ENCODE measurements at places on chromosomes 7 and 10. TPM values are rescaled to one million over a fixed set of nuclear protein-coding genes. Genes with fewer than 3 reads are reported as not detected.
A peak's percentile ranks its signal among the peaks of the same experiment; 100 is the strongest.

SPDYE6 gene
- total RNA-seq, result 0.56 TPM

FAM25G gene
- not detected for total RNA-seq

SUN3 gene
- not detected for total RNA-seq

GNAT3 gene
- total RNA-seq, result not detected

HECTD2 gene
- total RNA-seq, result 28.1 TPM

AMZ1 gene
- 1.4 TPM for total RNA-seq

MKI67 gene
- total RNA-seq, result 38.4 TPM

GOLGA7B gene
- total RNA-seq, result 0.19 TPM

DNA sequence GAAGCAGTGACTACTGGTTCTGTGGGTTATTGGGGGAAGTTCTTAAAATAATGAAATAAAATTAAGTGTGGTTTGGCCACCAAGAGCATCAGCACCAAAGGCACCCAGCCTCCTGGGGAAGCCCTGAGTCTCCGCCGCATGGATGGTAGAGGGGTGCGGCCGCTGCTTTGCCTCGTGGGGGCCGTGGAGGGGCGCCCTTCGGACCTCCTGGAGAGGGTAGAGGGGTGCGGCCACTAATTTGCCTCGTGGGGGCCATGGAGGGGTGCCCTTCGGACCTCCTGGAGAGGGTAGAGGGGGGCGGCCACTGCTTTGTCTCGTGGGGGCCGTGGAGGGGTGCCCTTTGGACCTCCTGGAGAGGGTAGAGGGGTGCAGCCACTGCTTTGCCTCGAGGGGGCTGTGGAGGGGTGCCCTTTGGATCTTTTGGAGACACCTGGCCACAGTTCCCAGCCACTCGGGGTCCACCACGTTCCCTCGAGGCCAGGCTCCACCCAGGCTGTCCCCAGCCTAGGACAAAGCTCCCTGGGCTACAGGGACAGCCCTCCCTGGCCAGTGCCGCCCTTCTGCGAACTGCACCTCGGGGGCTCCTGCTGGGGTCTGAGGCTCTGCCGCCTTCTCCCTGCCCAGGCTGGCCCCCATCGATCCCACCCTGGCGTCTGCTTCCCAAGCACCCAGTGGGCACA is 535.1 kb downstream of the PTPRN2 start:
- ATAC-seq, result no peak

DNA sequence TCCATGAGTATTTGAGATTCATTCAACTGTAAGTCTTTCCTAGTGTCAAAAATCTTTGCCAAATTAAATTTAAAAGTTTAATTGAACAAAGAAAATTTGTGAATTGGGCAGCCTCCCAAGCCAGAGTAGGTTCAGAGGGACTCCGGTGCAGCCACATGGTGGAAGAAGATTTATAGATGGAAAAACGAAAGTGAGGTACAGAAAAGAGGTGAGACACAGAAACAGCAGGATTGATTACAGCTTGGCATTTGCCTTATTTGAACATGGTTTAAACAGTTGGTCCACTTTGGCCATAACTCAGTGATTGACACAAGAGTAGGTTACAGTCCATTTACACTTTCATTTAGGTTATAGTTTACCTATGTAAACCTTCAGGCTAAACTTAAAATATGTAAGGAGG is 465.8 kb downstream of the ARL4A start:
- ATAC-seq, result no peak

DNA sequence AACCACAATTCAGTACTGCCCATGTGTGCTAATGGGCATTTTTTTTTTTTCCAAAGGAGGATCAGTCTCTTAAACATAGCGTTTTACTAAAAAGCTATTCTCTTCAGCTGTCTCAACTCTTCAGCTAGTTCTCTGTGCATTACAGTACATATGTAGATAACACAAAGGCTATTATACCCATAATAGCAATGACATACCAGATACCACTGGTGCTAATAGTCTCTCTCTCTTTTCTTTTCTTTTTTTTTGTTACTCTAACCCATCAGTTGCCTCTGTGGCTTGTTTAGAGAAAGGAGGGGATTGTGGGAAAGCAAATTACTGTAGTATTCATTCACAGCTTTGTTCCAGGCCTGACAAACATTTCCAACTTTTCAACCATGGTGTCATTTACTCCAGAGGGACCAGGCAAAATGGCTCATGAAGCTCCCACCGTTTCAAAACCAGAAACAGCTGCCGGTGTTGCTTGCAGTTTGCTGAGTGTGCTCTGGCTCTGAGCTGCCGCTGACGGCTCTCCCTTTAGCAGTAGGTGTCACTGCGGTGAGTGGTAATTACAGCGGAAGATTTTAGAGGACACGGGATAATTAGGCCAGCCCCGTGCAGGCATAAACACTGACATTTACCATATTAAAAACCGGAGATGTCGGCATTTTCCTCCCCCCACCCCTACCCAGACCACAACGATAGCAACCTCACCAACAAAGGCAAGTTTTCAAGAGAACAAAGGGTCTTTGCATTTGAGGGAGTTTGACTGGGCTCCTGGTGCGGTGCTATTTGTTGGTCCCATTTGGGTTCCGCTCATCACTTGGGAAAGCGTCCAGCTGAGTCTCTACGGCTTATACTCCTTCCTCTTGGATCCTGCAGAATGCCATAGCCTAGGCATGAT is 1005.5 kb downstream of the KCNMA1 start:
- ATAC-seq, result no peak

DNA sequence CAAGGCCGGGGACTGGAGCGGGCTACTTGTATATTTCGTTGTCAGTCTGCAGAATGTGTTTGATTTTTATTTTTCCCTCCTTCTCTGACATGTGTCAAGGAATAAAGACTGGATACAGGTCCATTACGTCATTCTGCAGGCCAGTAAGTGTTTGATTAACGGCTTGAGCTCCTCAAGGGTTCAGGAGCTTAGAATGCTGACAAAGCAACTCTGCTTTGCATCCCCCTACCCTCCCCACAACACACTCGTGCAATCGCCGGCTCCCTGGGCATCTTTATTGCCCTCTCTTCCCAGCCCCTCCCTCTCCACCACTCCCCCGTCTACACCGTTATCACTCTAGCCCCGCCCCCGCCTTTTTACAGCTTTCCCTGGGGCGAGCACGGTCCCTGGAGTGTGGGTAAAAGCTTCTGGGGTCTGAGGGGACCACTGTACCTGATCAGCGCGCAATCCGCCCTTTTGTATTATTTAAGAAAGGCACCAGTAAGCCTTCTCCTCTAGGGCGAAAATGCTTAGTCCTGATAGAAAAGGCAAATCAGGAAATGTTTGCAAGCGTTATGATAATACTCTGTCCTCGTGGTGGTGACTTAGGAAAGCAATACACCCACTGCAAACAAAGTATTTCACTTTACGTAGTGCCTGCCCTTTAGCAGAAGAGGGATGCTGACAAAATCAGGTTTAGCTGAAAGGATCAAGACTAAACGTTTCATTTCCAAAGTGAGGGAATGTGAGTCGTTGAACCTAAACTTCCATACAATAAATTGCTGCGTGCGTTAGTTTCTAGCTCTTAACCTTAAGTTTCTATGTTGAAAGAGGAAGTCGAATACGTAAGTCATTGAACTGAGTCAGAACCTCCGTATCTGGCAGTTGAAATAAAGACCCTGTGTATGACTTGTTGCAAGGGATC is 1.4 kb upstream of the CREB5 start:
- ATAC-seq, result peak; percentile 45

DNA sequence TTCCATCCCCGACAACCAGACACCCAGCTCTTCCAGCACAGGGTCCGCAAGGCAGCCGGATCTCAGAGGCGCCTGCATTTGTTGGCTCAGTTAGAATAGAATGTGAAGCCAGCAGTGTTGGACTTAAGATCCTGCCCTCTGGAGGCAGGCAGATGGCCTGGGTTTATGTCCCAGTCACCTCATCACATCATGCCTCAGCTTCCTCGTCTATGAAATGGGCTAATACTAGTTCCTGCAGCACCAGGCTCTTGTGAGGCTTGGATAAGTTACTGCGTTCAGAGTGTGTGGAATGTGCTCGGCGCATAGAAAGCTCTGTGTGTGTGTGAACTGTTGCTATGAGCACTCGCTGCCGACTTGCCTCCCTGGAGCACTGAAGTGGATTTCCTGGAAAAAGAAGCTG is 202.5 kb upstream of the GPR26 start:
- no peak for ATAC-seq

GRCh38 chr7:123637203-123637602 is 18.5 kb upstream of the LMOD2 start:
- ATAC-seq, result no peak

GRCh38 chr10:6701289-6701688 is 121.2 kb upstream of the PRKCQ start:
- no peak for ATAC-seq

- no peak for ATAC-seq
Measured at GRCh38 chr7:27046854-27047549, 48.8 kb downstream of the HOXA1 start.

DNA sequence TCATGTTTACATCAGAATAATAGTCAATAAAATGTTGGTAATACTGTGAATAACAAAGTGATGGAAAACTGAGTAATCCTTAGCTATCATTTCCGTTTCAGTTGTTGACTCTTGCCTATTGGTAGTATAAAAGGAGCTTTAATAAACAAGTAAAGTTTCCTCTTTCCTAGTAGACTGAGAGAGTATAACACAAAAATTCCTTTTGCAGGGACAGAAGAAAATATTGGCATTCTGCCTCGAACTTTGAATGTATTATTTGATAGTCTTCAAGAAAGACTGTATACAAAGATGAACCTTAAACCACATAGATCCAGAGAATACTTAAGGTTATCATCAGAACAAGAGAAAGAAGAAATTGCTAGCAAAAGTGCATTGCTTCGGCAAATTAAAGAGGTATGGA is 9.4 kb downstream of the KIF20B start:
- no peak for ATAC-seq

- ATAC-seq, result no peak
Measured at GRCh38 chr10:70479626-70480238, 1.2 kb downstream of the PALD1 start.

DNA sequence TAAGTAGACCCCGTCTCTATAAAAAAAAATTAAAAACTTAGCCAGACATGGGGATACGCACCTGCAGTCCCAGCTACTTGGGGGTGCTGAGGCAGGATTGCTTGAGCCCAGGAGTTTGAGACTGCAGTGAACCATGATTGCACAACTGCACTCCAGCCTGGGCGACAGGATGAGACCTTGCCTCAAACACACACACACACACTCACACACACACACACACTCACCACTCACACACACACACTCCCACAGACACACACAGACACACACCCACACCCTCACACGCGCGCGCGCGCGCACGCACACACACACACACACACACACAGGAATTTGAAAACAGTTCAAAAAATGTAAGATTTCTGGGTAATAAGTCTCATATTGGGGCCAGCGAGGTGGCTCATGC is 8.7 kb upstream of the GRIFIN start:
- ATAC-seq, result no peak

DNA sequence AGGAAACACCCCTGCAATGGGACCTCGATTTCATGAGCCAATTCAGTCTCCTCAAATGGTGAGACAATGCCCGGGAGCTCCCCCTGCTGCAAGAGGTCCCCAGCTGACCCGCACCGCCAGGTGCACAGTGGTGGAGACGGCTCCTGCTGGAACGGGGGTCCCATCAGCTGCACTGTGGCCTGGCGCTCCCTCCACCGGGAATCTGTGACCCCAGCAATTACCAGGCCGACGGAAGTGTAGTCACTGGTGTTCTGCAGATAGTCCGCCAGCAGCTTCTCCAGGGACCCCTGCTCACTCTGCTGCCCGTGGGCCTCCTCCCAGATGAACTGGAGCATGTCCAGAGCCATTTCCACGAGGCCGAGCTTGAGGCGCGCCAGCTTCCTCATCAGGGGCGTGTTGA is 64.9 kb upstream of the NKX6-2 start:
- no peak for ATAC-seq

- ATAC-seq, result no peak
Measured at GRCh38 chr7:71334541-71334940, 202.6 kb downstream of the GALNT17 start.

- no peak for ATAC-seq
Measured at GRCh38 chr10:11234857-11235531, 217.3 kb downstream of the CELF2 start.

DNA sequence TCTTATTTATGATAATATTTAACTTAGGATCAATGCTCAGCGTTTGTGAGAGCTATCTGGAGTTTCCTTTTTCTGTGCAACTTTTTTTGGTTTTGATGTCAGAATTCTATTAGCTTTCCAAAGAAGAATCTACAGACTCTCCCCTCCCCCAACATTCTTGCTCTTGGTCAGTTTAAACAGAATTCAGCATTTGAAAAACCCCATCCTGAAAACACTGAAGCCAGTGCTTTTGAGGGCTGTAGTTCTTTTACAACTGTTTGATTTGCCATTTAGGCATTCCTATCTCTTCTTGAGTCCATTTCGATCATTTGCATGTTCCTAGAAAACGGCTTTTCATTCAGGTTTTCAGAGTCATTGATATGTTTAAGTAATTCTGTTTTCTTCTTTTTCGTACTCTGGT is 15.6 kb upstream of the CXCL12 start:
- no peak for ATAC-seq

- ATAC-seq, result no peak
Measured at GRCh38 chr7:151405588-151405987, 4.2 kb downstream of the WDR86 start.

DNA sequence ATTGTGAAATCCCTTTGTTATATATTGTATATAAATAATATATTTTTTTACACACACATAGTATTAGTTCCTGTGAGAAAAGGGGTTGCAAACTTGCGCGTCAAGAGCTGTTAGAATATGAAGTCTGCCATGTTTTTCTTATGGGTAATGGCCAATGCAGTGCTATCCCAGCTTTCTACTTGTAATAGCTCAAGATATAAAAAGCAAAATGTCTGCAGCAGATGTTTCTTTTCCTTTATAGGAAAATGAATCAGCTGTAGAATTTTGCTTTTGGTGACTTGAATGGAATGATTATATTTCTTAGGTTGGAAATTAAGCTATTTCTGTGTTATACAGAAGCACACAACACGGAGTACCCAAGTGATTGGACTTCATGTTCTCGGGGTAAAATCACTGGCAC is 53.3 kb upstream of the TMEM236 start:
- ATAC-seq, result no peak

GRCh38 chr10:72525277-72525676 is 100.6 kb downstream of the MICU1 start:
- ATAC-seq, result peak; percentile 39

GRCh38 chr10:131260452-131261211 is 50.9 kb downstream of the TCERG1L start:
- no peak for ATAC-seq

GRCh38 chr7:115477193-115477651 is 553.3 kb downstream of the TFEC start:
- ATAC-seq, result peak; percentile 69

GRCh38 chr10:70090013-70090412 is 37.4 kb downstream of the MACROH2A2 start:
- ATAC-seq, result no peak

GRCh38 chr7:18278316-18278715 is 217.2 kb upstream of the HDAC9 start:
- peak; percentile 73 for ATAC-seq
